GDM1 (cell line): ENCODE measurements at places on chromosomes 1 and 21.

DNA sequence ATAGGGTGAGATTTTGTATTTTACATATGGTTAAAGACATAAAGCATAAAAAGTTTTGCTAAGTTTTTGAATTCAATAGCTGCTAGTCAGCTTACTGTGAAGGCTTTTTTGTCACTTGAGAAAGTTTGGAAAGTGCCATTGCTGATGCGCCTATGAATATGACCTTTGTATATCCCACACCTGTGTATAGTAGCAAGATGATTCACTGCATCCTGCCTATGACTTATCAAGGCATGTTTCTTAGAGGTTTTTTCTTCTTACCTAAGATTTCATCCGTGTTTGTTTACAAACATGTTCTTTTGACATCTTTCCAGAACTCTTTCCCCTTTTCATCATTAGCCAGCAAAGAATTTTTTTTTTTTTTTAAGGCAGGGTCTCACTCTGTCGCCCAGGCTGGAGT, 51.5 kb downstream of the PRKAA2 start:
- DNase-seq, result no peak

DNA sequence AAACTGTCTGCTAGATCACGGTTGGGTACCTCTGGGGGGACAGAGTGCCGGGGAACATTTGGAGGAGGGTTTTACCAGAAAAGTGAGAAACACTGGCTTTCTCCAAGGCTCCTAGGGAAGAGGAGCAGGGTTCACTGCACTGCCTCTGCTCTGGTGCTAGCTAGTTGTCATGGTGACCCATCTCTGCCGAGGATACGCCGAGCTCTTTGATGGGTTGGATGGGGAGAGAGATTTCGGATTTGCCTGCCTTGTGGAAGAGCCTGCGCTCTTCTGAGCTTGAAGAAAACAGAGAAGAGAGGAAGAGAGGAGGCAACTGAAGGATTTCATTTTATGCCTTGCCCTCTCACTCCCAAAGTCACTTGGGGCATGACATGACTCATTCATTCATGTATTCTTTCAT, 92.1 kb downstream of the NAV1 start:
- DNase-seq, result no peak

GRCh38 chr21:41321211-41321907, 4.8 kb downstream of the FAM3B start:
- no peak for DNase-seq

DNA sequence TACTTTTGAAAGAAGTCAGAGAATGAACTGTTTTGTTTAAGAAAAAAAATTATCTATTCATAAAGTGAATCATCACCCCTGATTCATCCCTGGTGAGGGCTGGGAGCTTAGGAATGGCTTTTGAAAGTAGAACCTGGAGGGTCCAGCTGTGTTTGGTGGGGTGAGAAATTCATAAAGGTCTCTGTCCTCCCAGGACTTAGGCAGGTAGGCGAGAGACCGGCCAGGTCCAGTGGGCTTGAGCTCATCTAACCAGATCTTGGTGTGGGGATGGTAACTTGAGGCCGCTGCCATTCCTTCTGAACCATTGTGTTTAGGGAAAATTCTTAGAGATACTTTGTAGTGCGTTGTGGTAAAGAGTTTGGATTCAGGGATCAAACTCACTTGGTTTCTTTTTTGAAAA, 156.8 kb upstream of the TNR start:
- DNase-seq, result no peak

DNA sequence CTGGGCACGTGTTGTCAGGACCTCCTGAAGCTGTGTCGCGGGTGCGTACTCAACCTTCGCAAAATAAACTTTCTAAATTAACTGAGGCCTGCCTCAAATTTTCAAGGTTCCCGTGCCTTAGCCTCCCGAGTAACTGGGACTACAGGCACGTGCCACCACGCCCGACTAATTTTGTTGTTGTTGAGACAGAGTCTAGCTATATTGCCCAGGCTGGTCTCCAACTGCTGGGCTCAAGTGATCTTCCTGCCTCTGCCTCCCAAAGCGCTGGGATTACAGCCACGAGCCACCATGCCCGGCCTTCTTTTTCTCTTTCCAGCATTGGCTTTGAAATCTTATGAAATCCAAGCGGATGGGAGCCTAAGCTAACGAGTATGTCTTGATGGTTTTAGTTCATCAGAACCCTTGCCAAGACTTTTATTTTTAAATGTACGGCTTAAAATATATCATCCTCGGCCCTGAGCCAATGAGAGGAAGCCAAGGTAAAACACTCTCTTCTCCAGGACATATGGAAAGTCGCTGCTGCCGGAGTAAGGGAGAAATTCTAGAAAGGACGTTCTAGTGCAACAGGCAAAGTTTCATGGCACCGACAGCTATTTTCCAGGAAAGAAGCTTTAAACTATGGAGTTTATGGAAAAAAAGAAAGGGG, 12.7 kb upstream of the ERVH48-1 start:
- DNase-seq, result no peak

- DNase-seq, result no peak
Observed at GRCh38 chr1:35876988-35877387, 6.0 kb upstream of the AGO1 start.

GRCh38 chr1:241647658-241648057, 4.4 kb upstream of the WDR64 start:
- DNase-seq, result no peak

GRCh38 chr21:42479582-42479981, 16.4 kb downstream of the RSPH1 start:
- DNase-seq, result no peak

GRCh38 chr1:217273866-217274265, 357.0 kb downstream of the GPATCH2 start:
- no peak for DNase-seq

DNA sequence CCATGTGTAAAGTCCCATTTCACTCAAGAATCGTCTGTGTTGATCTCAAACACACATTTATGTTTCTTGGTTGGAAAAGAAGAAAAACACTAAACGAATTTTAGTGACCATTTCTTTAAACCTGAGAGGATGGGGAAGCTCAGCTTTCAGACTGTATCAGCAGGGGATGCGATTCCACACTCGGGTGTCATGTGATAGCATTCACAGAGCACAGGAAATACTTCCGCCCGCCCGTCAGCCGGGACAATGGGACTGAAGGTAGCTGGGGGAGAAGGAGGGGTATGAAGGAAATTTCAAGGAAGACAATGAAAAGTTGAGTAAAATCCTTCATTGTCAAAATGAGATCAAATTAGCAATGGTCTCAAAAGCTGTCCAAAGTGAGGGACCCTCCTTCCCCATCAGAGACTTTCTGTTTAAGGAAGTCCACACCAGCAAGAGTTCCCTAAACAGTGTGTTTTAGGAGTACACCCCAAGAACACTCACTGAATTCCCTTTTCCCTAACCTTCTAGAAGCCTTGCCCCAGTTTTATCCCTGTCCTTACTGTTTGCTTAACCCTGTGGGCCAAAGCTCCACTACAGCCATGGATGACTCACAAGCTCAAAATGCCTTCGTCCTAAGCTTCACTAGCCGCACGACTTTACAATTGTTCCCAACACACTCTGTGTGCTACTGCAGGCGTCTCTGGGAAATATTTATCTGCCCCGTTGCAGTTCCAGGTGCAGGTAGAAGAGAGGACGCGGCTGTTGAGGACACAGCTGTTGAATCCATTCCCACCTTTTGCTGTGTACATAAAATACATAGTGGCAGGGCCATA, 51.4 kb upstream of the SIM2 start:
- no peak for DNase-seq
